ENCODE measurements at places on chromosomes 16 and 17. TPM values are rescaled to one million over a fixed set of nuclear protein-coding genes. Genes with fewer than 3 reads are reported as not detected.

DNA sequence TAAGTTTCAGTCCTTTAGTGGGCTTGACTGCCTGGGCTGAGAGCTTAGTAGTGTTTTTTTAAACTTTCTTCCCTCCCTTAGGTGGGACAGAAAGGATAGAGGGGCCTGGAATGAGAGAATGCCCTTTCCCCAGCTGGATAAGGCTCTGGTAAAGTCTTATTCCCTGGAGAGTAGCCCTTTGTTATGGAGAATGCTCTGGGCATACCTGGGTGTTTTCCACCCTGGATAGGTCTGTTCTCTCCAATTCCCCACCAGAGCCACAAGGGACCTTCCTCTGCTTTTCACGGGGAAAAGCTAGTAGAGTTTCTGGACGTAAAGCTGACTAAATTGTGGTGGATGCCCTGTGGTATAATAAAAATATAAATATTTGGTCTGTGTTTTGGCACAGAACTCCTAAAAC lies 164.1 kb downstream of the HS3ST4 start:
- H3K4me1 ChIP-seq = no peaks in the 10 kb centered on the region
- H3K27me3 ChIP-seq = peaks cover 21% of the 10 kb centered on the region
- DNase-seq = no peak
- H3K27ac ChIP-seq = no peak overlapping the region

GRCh38 chr17:18950346-18950745 lies 1.6 kb upstream of the SLC5A10 start:
- H3K36me3 ChIP-seq = no peaks in the 10 kb centered on the region
- no peak for DNase-seq
- H3K27me3 ChIP-seq = no peaks in the 10 kb centered on the region
- no peak overlapping the region for H3K4me3 ChIP-seq

DNA sequence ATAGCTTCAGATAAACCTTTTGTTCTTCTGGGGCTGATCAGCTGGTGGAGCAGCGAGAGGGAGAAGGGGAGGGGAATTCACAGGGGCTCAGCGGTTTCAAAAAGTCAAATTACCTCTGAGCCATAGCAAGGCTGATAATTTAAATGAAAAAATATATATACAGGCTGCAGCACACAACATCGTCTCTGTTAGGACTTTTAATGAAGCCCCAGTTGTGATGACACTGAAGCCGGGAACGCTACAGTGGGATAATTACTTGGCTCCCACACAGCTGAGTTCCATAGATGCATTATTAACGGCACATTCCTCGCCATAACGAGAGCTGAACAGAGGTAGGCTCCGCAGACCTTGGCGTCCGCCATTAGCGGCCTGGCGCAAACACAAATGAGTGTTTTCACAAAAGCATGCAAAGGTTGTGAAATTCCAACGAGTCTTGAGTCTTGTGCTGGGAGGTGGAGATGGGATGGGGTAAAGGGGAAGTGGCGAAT lies 216.0 kb downstream of the C16orf78 start:
- H3K4me3 ChIP-seq = no peak overlapping the region

- no peak overlapping the region for H3K27ac ChIP-seq
- peaks cover 33% of the 10 kb centered on the region for H3K36me3 ChIP-seq
- DNase-seq = no peak
Measured at GRCh38 chr16:10750793-10751192, 7.2 kb downstream of the NUBP1 start.

DNA sequence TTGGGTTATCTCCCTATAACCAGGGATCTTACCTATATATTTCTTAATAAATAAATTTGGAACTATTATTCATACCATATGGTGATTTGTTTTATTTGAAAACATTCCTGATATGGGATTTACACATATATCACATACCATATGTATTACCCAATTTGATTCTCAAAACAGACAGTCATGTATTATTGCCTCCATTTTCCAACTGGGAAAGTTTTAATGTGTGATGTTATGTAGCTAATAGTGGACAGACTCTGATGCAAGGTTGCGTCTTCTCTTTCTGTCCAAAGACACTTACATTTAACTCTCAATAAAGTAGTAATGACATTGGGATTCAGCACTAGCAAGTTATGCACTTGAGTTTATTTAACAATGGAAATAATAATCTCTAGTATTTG lies 1.1 kb downstream of the KRTAP9-9 start:
- no peak overlapping the region for H3K27ac ChIP-seq
- H3K4me1 ChIP-seq = peaks cover 7% of the 10 kb centered on the region
- H3K4me3 ChIP-seq = no peak overlapping the region
- DNase-seq = no peak
- no peaks in the 10 kb centered on the region for H3K36me3 ChIP-seq
- peaks cover 14% of the 10 kb centered on the region for H3K27me3 ChIP-seq

DNA sequence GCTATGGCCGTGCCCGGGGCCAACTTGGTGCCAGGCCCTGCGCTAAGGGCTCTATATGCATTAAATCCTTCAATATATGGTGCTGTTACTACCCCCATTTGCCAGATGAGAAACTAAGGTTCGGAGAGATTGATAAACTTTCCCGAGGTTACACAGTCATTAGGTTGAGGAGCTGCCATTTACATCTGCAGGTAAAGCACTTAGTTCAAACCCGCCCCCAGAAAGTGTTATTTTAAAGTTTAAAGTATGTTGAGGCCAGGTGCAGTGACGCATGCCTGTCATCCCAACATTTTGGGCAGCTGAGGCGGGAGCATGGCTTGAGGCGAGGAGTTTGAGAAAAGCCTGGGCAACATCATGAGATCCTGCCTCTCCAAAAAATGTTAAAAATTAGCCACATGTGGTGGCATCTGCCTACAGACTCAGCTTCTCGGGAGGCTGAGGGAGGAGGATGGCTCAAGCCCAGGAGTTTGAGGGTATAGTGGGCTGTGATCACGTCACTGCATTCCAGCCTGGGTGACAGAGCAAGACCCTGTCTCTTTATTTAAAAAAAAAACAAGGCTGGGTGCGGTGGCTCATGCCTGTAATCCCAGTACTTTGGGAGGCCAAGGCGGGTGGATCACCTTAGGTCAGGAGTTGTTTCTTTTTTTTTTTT lies 264.7 kb downstream of the PARN start:
- H3K4me1 ChIP-seq = no peaks in the 10 kb centered on the region
- H3K27ac ChIP-seq = no peak overlapping the region
- H3K4me3 ChIP-seq = no peak overlapping the region
- no peaks in the 10 kb centered on the region for H3K36me3 ChIP-seq
- no peak for DNase-seq

DNA sequence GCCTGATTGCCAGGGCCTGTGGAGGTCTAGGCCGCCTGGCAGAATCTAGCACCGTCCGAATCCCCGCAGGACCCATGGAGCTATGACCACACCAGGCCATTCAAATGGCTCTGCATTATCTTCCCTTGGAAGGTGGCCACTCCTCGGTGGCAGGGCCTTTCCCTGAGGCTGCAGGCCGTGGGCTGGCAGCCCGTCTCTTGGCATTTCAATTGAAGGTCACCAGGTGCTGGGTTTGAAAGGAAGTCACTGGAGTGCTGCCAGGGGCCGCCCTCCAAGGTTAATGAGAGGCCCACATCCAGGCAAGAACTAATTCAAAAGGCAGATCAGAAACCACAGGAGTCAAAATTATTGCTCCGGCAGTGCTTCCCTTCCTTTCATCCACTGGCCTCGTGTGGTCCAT lies 27.7 kb upstream of the CACNG5 start:
- H3K4me3 ChIP-seq = no peak overlapping the region
- no peak overlapping the region for H3K27ac ChIP-seq
- no peak for DNase-seq
- H3K4me1 ChIP-seq = peaks cover 11% of the 10 kb centered on the region
- no peaks in the 10 kb centered on the region for H3K27me3 ChIP-seq
- peaks cover 20% of the 10 kb centered on the region for H3K36me3 ChIP-seq

DNA sequence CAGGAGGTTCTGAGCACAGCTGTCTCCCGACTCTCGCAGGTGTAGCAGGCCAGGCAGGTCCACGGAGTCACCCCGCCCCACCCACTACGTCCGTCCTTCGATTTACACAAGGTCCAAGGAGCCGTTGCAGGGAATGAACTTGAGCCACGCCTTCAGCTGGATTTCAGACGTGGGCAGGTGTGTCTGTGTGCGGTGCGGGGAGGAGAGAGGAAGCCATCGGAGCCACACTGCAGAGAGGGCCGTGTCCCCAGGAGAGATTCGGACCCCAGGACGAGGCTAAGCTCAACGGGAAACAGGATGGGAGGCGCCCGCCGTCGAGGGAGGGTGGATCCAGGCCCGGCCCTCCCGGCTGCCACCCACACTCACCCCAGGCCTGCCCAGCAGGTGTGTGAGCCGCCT lies 50.3 kb downstream of the RPH3AL start:
- peaks cover 2% of the 10 kb centered on the region for H3K27me3 ChIP-seq
- no peaks in the 10 kb centered on the region for H3K4me1 ChIP-seq
- no peaks in the 10 kb centered on the region for H3K36me3 ChIP-seq
- no peak overlapping the region for H3K27ac ChIP-seq
- DNase-seq = no peak
- H3K4me3 ChIP-seq = no peak overlapping the region

GRCh38 chr16:67562526-67562917 lies at the start of gene CTCF:
Gene CTCF (plus strand): TSS chr16:67562526. CDS start chr16:67610833, 48,307 bp downstream.
- peak within 1 kb of the TSS; percentile 92 for H3K27ac ChIP-seq
- H3K36me3 ChIP-seq = no peaks in the 10 kb centered on the region
- peak; percentile 88 for DNase-seq
- no peaks in the 10 kb centered on the region for H3K27me3 ChIP-seq
- H3K4me3 ChIP-seq = peak within 1 kb of the TSS; percentile 88

- no peak for DNase-seq
- no peak overlapping the region for H3K4me3 ChIP-seq
- peaks cover 29% of the 10 kb centered on the region for H3K27me3 ChIP-seq
- no peak overlapping the region for H3K27ac ChIP-seq
- no peaks in the 10 kb centered on the region for H3K36me3 ChIP-seq
Measured at GRCh38 chr16:3951861-3952736, 71.6 kb upstream of the CREBBP start.

- peaks cover 18% of the 10 kb centered on the region for H3K27me3 ChIP-seq
- peaks cover 9% of the 10 kb centered on the region for H3K4me1 ChIP-seq
- H3K36me3 ChIP-seq = no peaks in the 10 kb centered on the region
- no peak overlapping the region for H3K27ac ChIP-seq
- H3K4me3 ChIP-seq = no peak overlapping the region
- DNase-seq = no peak
Measured at GRCh38 chr17:76865174-76865573, 3.0 kb upstream of the MGAT5B start.

GRCh38 chr17:50210240-50211225 lies 9.1 kb upstream of the COL1A1 start:
- no peak overlapping the region for H3K4me3 ChIP-seq
- peaks cover 36% of the 10 kb centered on the region for H3K27me3 ChIP-seq
- peak; percentile 9 for DNase-seq
- H3K36me3 ChIP-seq = no peaks in the 10 kb centered on the region

DNA sequence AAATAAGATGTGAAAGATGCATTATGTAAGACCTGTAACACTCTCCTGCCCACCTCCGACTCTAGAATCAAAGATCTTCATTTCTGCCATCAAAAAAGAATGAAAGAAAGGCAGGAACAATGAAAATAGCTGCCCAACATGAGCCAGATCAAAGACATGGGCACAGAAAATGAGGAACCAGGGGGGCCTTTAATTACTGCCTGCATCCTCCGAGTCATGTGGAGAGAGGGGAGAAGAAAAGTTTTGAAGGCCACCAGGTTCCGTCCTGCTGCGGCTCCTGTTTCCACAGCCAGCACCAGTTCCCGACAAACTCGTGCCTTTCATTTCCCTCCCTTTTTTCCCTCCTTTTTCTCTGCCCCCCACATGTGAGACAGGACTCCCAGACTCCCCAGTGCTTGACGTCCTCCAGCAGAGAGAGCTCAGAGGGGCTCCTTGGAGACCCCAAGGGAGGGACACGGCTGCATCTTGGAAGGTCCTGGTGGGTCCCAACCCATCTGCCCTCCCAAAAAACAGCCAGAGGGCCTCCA lies 168.4 kb downstream of the ZNF423 start:
- no peak overlapping the region for H3K4me3 ChIP-seq
- no peaks in the 10 kb centered on the region for H3K4me1 ChIP-seq
- H3K27ac ChIP-seq = no peak overlapping the region
- H3K27me3 ChIP-seq = peaks cover 12% of the 10 kb centered on the region
- H3K36me3 ChIP-seq = no peaks in the 10 kb centered on the region
- no peak for DNase-seq

GRCh38 chr17:78781104-78781892 lies 775 bp downstream of the CYTH1 start:
- peaks cover 22% of the 10 kb centered on the region for H3K36me3 ChIP-seq
- DNase-seq = peak; percentile 58
- peaks cover 46% of the 10 kb centered on the region for H3K4me1 ChIP-seq
- no peaks in the 10 kb centered on the region for H3K27me3 ChIP-seq
- peak overlapping the region; percentile 90 for H3K4me3 ChIP-seq

GRCh38 chr16:22240023-22240710 lies 34.1 kb downstream of the EEF2K start:
- H3K27ac ChIP-seq = peak overlapping the region; percentile 80
- no peak for DNase-seq
- no peaks in the 10 kb centered on the region for H3K27me3 ChIP-seq
- H3K36me3 ChIP-seq = peaks cover 4% of the 10 kb centered on the region
- H3K4me3 ChIP-seq = no peak overlapping the region

- no peaks in the 10 kb centered on the region for H3K4me1 ChIP-seq
- no peak overlapping the region for H3K27ac ChIP-seq
- no peak for DNase-seq
- peaks cover 18% of the 10 kb centered on the region for H3K27me3 ChIP-seq
- H3K4me3 ChIP-seq = no peak overlapping the region
Measured at GRCh38 chr16:82340531-82340930, 170.5 kb upstream of the MPHOSPH6 start.

DNA sequence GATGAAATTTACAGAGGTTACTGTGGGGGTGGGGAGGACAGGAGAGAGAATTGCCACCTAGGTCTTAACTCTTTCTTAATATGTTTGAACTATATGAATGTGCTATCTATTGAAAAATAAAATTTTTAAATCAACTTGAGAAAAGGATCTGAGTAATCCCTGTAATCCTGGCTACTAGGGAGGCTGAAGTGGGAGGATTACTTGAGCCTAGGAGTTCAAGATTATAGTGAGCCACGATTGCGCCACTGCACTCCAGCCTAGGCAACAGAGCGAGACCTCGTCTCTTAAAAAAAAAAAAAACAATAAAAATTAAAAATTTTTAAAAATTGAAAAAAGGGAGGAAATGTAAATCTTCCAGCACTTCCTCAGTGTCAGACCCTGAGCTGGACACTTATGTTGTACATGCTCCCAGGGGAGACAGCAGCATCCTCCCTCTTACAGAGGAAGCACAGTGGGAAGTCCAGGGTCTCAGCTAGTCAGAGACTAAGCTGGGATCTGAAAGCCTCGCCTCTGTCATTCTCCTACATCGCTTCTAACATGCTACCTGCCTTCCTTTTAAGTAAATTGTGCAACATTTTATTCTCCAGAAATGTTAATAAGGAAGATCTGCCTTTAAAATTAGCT lies 21.9 kb downstream of the PMM2 start:
- DNase-seq = no peak
- H3K36me3 ChIP-seq = peaks cover 56% of the 10 kb centered on the region
- no peak overlapping the region for H3K4me3 ChIP-seq
- no peaks in the 10 kb centered on the region for H3K27me3 ChIP-seq
- H3K27ac ChIP-seq = no peak overlapping the region

The NDUFAF8 gene
- 55.9 TPM for total RNA-seq

The HOXB2 gene
- total RNA-seq = 16.8 TPM

The CTRL gene
- 3.1 TPM for total RNA-seq

The EMC8 gene
- 27.5 TPM for total RNA-seq

All from activated CD4-positive, alpha-beta memory T cell treated with anti-CD3 and anti-CD28 coated beads for 36 hours (primary cell).